ENCODE measurements at places on chromosomes 4 and X.

- no peak for ATAC-seq
Measured at GRCh38 chr4:54509057-54509456, 148.7 kb upstream of the KIT start.

GRCh38 chrX:149487292-149487691 lies 17.8 kb downstream of the IDS start:
- peak; percentile 87 for ATAC-seq

DNA sequence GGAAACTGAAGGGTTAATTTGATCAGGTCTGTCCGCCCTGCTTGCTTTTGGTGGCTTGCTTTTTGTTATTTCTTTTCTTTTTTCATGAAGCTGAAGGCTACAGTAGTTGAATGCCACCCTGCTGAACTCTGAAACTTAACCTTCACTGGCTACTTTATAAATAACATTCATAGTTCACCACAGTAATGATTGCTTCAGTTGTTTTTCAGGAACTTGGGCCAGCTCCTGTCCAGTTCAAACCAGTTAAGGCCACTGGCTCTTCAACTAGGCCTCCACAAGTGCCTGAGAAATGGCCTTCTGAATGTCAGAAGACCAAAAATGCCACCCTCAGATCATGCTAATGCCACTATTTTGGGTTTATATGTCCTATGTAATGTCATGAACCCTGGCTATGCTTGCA lies 7.7 kb upstream of the ASB9 start:
- no peak for ATAC-seq

DNA sequence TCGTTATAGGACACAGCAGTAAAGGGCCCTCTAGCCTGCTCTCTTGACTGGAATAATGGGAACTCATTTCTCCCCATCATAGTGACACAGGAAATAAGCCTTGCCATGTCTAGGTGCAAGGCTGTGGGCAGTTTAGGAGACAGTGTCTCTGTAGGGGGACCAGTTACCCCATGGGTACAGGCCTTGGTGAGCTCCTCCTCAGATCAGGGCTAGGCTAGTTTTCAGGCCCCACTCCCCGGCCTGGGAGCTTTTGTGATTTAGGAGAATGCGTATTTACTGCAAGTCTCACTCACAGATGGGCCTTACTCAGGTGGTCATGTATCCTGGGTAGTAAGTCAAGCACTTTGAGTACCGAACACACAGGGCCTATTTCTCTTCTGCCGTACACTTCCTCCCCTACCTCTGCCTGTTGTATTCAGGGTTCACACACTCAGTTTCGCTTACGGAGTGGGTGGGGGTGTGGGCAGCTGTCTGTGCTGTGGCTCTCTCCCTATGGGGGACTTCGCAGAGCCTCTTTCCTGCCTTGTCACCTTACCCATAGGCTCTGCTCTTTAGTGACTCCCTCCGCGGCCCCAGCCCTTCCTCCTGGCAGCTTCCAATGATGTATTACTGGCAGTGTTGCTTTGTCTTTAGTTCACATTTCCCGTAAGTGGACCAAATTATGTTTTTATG lies 34.2 kb downstream of the FAM193A start:
- ATAC-seq: peak; percentile 45

- no peak for ATAC-seq
Measured at GRCh38 chr4:4869731-4870571, 10.5 kb downstream of the MSX1 start.

Measured in esophagus mucosa (tissue), 1 donor.